ENCODE measurements at places on chromosomes 16 and 17.
A peak's percentile ranks its signal among the peaks of the same experiment; 100 is the strongest.

GRCh38 chr16:6317934-6318333 is 1014.7 kb upstream of the RBFOX1 start:
- ATAC-seq: no peak

GRCh38 chr17:76268015-76268749 is 3.0 kb downstream of the UBALD2 start:
- peak; percentile 1 for ATAC-seq

DNA sequence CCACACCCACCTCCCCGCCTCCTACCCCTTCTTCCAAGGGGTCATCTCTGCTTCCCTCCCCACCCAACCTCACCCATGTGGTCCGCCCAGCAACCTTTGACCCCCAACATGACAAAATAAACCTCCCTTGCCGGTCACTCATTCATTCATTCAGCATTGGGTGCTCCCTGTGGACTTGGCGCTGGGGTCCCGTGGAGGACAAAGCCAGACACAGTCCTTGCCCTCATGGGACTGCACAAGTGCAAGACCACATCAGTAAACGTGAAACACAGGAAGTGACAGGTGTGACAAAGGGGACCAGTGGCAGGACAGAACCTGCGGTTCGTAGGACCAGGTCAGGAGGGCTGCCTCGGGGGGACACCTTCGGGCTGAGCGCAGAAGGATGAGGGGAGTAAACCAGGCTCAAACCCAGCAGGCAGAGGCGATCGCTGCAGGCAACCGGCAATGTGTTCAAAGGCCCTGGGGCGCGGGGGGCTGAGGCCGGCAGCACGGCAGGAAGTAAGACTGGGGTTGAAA is 185.4 kb downstream of the SEC14L1 start:
- ATAC-seq: no peak

DNA sequence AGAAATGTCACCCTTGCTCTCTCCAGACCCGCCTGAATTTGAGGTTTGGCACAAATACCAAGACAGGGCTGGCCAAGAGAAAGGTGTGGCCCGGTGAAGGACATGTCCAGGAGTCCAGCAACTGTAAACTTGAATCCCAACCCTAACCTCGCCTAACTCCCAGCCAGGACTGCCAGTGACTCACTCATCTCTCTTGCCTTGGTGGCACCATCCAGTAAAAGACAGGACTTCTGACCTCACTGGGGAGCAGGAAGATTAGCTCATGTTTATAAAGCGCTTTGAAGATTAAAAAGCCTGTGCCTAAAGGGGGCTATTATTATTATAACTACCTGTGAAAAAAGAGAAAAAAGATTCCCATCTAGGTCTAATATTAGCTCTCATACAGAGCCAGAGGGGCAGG is 335.3 kb downstream of the SOX9 start:
- no peak for ATAC-seq

- no peak for ATAC-seq
Observed at GRCh38 chr17:7932949-7933348, 943 bp downstream of the CNTROB start.

- no peak for ATAC-seq
Observed at GRCh38 chr17:75650874-75651273, 16.1 kb downstream of the RECQL5 start.

DNA sequence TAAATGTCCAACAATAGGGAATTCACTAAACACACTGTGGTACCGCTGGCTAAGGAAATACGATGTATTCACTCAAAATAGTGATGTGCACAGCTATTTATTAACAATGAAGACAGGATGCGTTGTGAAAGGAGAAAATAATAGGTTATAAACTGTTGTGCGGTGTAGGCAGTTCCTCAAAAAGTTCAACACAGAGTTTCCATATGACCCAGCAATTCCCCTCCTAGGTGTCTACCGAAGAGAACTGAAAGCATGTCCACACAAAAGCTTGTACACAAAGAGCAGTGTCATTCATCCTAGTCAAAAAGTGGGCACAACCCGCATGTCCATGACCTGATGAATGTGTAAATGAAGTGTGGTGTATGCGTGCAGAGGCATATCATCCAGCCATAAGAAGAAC is 1.2 kb upstream of the CES1 start:
- no peak for ATAC-seq

DNA sequence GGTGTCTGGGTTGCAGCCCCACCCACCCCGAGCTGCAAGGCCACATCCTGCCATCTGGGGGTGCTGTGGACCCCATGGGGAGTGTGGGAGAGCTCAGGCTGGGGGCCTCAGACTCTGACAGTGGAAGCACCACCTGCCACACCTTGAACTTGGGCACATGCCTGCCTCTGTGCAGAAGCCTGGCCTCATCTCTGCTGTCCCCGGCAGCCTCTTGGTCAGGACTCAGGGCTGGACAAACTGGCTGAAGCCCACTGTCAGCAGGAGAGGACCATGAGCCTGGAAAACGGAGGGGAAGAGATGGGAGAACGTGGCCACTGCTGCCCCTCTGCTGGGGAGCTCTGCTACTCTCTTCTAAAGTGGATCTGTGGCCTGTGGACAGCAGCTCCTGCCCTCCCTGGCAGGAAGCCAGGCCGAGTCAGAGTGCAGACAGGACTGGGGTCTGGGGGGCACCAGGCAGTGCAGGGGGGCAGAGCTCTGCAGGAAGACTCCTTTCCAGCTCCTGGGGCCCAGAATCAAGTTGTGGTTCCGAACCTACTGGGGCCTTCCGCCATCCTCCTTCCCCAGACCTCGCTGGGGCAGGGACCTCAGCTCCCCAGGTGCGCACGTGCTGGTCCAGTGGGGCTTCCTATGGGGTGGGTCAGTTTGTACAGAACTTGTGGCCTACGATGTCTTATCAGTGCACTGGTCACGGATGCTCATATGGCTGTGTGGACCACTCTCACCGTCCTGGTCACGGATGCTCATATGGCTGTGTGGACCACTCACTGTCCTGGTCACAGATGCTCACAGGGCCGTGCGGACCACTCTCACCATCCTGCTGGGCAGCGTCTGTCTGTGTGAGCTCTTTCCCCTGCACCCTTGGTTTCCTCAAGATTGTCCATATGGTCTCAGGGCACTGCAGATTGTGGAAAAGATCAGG is 207.7 kb downstream of the LAT start:
- ATAC-seq: no peak

- peak; percentile 58 for ATAC-seq
Observed at GRCh38 chr17:35889241-35889640, 9.1 kb upstream of the CCL5 start.

GRCh38 chr17:59785091-59785799 is 77.8 kb downstream of the VMP1 start:
- no peak for ATAC-seq

GRCh38 chr16:76157629-76158028 is 119.6 kb upstream of the CNTNAP4 start:
- ATAC-seq: no peak

DNA sequence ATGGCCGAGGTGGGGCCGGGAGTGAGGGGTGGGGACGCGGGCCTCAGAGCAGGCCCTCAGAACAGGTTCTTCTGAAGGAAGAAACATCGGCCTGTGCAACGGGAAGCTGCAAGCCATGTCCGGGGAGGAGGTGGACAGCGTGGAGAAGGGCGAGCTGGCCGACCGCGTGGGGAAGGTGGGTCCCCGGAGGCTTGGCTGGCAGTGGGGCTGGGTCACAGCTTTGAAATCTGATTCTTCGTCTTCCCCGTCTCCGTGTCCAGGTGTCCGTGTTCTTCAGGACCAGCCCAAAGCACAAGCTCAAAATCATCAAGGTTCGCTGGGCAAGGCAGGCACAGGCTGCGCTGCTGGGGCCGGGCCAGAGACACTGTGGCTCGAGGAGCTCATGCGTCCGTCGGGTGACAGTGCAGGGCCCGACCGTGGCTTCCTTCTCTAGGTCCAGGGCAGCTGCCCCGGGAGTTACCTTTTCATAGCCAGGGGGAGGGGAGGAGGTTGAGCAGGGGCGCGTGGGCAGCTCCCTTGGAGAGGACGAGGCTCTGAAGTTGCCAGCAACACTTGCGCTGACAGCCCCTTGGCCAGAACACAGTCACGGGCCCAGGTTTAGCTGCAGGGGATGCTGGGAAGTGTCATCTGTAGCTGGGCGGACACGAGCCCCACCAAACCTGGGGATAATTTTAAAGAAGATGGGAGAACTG is 51.3 kb downstream of the MEAK7 start:
- no peak for ATAC-seq

- ATAC-seq: no peak
Observed at GRCh38 chr17:67682196-67682595, 35.5 kb upstream of the NOL11 start.

DNA sequence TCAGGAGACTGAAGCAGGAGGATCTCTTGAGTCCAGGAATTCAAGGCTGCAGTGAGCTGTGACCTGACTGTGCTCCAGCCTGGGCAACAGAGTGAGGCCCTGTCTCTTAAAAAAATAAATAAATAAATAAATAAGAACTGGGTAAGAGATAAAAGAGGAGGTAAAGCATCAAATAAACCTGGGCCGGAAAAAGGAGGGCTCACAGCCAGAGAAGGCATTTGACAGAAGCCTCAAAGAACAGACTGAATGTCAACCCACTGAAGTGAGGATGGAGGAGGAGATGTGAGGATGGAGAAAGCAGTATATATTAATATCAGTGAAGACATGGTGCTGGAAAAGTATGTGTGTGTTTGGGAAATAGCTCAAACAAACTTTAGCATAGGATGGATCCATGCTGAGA is 6.1 kb downstream of the NOG start:
- ATAC-seq: no peak

- no peak for ATAC-seq
Observed at GRCh38 chr17:74699236-74699635, 13.5 kb downstream of the CD300LF start.

DNA sequence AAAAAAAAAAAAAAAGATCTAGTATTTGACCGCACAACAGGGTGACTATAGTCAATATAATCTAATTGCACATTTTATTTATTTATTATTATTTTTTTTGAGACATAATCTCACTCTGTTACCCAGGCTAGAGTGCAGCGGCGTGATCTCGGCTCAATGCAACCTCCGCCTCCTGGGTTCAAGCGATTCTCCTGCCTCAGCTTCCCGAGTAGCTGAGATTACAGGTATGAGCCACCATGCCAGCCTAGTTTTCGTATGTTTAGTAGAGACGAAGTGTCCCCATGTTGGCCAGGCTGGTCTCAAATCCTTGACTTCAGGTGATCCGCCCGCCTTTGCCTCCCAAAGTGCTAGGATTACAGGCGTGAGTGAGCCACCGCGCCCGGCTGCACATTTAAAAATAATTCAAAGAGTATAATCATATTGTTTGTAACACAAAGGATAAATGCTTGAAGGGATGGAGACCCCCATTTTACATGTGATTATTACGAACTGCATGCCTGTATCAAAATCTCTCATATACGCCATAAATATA is 794 bp downstream of the ANKS3 start:
- no peak for ATAC-seq

GRCh38 chr16:59154295-59154694 is 420.2 kb upstream of the GOT2 start:
- no peak for ATAC-seq

DNA sequence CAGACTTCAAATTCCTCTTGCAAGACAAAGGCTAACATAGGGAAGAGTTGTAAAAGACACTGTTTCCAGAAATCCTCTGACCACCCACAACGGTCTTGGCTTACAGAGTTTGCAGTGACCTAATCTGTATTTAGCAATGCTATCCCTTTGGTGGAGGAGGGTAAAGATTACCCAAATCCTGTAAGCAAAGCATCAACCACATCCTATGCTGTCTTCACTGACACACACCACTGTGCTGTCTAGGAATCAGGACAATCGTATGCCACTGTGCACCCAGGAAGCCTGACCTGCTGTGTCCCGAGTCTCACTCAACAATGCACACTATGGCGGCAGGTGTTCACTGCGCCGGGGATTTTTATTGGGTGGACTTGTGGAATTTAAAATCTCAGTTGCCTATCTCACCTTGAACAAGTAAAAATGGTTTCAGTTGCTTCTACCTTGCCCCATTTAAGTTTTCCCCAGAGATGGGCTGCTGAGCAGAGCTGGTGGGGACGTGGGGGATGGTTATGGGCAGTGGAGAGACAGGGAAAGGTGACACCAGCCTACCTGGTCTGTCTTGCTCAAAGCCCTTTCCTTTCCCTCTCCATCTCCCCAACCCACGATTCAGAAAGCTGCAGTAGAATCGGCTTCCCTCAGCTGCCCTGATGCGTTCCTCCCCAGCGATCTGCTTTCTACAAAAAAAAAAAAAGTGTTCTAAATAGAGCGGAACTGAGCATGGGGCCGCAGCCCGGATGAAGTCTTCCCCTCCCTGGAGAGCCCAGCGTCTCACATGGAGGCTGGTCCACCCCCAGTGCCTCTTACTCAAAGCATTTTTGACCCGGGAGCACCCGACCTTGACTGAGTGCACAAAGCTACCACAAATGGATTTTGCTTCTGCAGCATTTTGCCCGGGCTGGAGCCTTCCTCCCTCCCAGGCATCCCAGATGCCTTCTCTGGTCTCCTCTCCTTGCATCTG is 271.5 kb downstream of the SOX9 start:
- no peak for ATAC-seq

DNA sequence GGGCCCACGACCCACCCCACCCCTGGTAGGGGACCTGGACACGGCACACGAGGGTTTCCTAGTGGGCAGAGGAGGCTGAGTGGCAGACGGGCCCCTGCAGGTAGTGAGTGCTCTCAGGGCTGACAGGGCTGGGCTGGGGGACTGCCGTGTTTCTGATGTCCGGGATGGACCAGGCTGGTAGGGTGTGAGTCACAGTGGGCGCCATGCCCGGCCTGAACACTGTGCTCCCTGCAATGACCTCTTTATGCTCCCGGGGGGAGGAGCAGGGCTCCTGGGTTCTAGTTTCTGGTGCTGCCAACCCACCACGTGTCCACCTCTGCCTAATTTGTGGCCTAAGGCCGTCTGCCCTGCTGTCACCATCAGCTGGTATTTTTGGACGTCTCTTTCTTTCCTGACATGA is 26.3 kb downstream of the ARHGAP23 start:
- no peak for ATAC-seq

DNA sequence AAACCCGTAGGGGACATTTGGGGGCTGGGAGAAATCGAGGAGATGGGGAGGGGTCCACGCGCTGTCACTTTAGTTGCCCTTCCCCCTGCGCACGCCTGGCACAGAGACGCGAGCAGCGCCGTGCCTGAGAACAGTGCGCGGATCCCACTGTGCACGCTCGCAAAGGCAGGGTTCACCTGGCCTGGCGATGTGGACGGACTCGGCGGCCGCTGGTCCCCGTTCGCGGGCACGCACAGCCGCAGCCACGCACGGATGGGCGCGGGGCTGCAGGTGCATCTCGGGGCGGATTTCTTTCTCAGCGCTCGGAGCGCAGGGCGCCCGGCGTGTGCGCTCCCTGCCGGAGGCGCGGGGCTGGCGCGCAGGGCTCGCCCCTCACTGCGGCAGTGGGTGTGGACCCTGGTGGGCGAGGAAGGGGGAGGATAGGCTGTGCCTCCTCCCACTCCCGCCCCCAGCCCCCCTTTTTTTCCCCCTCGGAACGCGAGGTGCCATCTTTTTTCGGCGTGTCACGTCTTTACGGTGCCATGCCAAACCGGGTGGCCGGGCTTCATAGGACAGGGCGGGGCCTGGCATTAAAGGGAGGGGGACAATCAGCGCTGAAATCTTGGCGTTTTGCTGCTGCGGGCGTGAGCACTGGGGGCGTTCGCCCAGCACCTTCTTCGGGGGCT is 1.1 kb downstream of the MAPT start:
- ATAC-seq: no peak

- no peak for ATAC-seq
Observed at GRCh38 chr17:50021681-50022370, 26.8 kb upstream of the DLX3 start.

- ATAC-seq: no peak
Observed at GRCh38 chr17:20098314-20098713, 89.2 kb downstream of the SPECC1 start.

GRCh38 chr17:38743556-38744171 is 4.5 kb downstream of the PCGF2 start:
- no peak for ATAC-seq

- ATAC-seq: no peak
Observed at GRCh38 chr17:38786372-38786771, 13.0 kb downstream of the PIP4K2B start.

GRCh38 chr17:45414990-45415881 is 17.4 kb downstream of the ARHGAP27 start:
- no peak for ATAC-seq

Measured in activated CD4-positive, CD25-positive, alpha-beta regulatory T cell treated with anti-CD3 and anti-CD28 coated beads, Interleukin-2, amount 50 U/mL, for 24 hours (primary cell).